ENCODE measurements at places on chromosomes 16 and 17.

DNA sequence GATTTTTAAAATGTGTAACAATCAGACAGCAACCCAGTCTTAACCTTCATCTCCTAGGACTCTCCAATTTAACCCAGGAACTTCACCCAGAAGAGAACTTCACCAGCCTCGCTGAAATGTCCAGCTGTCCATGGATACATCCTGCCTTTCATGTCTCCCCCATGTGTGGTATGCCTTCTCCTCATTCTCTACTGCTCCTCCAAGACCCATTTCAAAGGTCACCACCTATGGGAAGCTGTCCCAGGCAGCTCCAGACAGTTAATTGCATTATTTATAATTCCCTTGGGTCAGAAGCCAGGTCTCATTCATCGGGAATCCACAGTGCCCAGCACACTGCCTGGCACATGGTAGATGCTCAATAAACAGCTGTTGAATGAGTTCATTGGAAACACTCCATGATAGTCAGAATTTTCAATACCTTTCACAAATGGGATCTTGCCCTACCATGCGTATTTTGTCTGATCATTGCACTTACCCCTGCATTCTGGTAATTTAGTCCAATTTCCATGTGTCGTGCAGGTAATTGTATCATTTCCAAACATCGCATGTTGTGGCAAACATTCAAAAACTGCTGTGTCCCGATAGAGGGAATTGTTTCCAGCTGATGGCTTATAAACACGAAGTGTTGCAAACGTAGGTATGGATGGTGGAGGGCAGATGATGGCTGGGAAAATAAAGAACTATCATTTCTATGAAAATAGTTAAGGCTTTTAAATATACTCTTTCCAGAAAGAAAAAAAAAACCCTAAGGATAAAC is 9.0 kb downstream of the APOH start:
- DNase-seq = no peak

- no peak for DNase-seq
Observed at GRCh38 chr17:77281904-77282367, 141.2 kb downstream of the SEC14L1 start.

- no peak for DNase-seq
Observed at GRCh38 chr16:72850853-72851252, 197.1 kb downstream of the ZFHX3 start.

DNA sequence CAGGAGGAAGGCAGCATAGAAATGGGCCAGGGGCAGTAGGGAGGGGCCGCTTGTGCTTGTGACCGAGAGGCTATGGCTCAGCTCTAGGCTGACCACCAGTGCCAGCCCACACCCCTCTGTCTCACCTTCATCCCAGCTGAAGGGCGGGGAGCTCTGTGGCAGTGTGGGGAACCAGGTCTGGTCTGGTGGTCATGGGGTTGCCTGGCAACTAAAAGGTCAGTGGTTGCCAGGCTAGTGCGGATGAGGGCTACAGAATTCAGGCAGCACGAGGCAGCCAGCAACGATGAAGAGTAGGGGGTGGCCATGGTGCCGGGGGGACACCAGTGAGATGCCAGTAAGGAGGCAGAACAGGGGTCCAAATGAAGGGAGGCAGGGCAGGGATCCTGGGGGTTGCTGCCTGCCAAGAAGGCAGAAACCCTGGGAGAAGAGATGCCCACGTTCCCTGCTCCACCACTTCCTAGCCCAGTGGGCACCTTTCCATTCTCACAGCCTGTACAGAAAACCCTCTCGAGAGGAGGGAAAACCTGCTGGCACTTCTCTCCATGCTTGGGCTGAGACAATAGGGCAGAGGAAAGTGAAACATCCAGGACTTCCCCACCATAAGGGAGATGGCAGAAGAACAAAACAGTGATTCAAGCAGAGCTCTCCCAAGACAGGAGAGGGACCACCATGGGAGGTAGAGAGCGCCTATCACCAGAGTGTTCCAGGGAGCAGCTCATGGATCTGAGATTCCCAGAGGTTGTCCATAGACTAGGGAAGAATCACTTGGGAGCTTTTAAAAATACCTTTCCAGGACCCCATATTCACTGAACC is 39.7 kb downstream of the SRCIN1 start:
- no peak for DNase-seq

DNA sequence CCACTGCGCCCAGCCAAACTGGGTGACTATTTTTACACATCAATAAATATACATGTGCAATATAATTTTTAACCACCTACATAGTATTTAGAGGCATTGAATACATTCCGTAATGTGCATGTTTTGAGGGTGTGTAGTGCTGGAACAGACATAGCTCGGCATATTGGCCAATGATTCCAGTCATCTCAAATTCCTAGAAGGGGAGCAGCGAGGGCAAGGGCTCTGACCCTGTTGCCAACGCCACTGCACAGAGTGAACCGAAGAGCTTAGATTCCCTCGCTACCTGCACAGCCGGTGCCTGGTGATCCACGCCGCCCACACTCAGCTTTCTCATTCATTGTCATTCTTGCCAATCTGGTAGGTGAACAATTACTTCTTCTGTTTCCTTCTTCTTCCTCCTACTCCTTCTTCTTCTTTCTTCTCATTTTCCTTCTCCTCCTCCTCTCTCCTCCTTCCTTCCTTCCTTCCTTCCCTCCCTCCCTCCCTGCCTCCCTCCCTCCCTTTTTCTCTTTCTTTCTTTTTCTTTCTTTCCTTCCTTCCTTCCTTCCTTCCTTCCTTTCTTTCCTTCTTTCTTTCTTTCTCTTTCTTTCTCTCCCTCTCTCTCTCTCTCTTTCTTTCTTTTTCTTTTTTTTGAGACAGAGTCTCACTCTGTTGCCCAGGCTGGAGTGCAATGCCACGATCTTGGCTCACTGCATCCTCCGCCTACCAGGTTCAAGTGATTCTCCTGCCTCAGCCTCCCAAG is 26.3 kb upstream of the ATP2A3 start:
- DNase-seq = no peak

DNA sequence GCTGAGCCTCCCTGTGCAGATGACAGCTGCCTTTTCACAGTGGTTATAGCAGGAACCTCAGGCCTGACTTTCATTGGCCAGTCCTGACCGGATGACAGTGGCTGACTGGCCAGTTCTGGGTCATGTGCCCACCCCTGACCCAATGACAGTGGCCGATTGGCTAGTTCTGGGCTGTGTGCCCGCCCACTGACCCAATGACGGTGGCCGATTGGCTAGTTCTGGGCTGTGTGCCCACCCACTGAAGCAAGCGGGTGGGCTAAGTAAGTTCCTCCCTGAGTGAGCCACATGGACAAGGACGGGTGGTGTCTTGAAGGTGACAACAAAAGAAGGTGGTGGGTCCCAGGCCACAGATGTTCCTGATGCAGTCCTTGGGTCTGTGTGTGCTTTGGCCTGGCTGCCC is 9.5 kb downstream of the DEF8 start:
- peak; percentile 37 for DNase-seq

- DNase-seq = no peak
Observed at GRCh38 chr17:68319410-68320162, 28.3 kb downstream of the ARSG start.

DNA sequence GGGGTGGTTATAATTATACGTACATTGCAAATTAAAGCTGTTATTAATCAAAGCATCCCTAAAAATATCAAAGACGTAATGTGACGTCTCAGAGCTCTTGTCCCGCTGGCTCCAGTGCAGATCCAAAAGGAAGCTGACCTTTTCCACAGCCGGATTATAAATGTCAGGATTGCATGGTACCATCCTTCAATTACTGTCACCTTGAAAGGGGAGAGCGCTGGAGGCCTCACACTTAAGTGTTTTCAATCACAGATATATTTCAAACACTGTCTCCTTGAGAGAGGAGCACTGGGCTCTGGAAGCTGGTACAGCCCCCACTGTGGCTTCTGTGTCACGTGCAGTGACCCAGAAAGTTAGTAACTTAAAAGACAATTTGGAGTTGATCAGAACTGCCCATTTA is 94.2 kb downstream of the AIPL1 start:
- no peak for DNase-seq

DNA sequence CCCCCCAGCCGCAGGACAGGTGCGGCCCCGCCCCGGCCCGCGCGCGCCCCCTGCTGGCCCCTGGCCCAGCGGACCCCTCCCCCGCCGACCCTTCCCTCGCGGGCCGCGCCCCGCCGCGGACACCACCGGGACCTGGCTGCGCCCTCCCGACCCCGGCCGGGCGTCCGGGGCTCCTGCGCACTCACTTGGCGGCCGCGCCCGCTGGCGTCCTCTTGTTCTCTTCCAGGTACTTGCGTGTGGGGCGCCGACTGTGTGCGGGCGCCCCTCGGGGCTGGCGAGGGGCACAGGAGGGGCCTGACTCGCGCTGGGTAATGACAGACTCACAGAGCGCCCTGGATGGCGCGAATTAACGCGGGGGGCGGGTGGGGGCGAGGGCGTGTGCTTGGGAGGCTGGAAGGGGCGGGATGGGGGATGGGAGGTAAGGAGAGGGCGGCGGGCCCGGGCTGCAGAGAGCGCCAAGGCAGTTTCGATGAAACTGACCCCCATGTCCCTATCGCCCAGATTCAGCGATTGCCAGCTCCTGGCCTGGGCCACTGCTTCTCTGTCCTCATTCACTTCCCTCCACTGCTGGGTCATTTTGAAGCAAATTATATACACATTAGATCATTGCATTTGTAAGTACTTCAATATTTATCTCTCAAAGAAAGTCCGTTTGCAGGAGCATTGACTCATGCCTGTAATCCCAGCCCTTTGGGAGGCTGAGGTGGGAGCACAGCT is 445 bp upstream of the DBNDD1 start:
- DNase-seq = peak; percentile 46

DNA sequence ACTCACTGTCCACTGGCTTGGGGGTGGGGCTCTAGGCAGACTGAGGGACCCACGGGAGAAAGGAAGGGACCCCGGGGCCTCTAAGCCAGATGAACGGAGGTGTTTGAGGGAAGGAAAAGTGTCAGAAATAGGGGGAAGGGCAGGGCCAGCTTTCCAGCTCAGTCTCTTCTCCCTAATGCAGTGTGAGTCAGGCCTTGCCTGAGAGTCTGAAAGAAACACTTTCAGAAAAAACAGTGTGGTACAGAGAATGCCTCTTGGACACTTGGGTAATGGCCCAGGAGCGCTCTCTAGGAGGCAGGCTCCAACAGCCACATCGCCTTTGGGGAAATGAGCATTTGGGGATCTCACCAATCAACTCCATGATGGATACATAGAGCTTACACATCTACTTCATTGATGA is 46.9 kb downstream of the NDEL1 start:
- DNase-seq = no peak

GRCh38 chr16:11781773-11782172 is 15.3 kb downstream of the ZC3H7A start:
- DNase-seq = peak; percentile 78

- DNase-seq = no peak
Observed at GRCh38 chr17:62919388-62919787, 46.6 kb upstream of the TANC2 start.

DNA sequence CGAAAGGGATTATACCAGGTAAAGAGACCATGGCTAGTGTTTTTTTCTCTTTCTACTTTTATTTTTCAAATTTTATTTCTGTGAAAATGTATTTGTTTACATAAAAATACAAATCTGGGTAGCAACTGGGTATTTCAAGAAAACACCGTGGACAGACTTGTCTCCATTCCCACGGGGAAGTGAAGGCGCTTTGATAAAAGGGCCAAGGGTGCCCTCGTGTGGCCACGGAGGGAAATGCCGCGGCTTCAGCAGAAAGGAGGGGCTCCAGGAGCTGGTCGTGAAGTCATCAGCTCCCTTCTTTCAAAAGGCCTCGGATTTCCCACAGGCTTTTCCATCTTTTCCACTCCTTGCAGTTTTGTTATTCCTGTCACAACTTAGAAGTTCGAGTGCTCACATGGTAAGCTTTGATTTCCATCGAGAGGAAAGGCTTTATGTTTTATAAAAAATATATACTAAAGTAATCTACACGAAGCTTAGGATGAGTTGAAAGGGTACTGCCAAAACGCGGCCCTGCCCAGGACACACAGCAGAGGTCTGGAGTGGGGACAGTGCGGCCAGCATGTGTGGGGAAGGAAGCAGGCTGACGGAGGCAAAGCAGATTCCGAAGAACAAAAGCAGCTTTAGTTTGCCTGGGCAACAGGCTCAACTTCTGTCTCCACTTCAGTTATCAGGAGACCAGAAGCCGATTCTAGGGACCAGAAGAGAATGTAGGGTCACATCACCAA is 15.3 kb upstream of the MNT start:
- DNase-seq = peak; percentile 89

GRCh38 chr16:11057711-11058345 is 113.5 kb downstream of the CLEC16A start:
- no peak for DNase-seq

DNA sequence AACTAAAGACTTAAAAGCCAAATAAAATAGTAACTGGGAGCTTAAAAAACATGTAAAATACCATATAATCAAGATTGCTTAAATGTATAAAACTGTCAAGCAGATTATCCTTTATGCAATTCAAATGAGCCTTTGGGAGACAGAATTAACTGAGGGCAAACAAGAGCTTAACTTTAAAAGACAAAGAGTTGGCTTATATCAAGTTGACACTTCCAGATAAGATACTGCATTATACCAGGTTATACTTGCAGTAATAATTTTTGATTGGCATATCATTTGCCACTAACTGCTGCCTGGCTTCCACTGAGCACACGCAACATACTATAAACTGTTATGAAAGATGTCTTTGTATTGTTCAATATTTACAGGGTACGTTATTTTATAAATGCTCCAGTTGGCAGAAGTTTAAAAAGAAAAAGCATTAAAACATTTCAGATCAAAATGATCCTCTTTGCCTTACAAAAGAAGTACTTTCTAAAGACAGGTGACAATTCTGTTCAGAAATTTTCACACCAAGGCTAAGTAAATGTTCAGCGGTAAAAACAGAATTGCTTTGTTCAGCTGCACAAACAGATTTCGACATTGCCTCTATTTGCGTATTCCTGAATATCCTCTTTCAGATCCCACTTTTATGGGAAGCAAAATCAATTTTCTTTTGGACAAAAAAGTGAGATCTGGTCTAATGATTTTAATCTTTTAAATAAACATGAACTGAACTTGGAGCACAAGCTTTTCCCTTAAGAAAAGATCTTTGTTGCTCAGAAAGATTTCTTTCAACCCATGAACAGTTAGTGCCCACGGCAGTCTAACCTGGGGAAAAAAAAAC is 50.7 kb downstream of the TOX3 start:
- no peak for DNase-seq

DNA sequence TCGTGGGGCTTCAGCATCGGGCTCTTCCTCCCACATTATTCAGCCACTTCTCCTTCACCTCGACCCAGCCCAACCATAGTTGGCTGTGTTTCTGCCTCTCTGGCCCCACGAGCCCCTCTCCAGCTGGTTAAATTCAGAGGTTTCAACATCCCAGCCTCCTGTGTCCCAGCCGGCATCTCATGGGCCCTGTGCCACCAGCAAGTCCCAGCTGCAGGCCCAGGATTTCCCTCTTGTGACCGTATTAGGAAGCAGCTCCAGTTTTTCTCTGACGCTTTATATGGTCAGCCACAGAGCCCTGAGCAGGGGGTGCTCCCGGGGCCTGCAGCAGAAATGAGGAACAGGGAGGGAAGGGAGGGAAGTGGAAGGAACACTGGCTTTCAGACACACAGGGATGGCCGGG is 27.4 kb downstream of the MYH11 start:
- DNase-seq = peak; percentile 44

DNA sequence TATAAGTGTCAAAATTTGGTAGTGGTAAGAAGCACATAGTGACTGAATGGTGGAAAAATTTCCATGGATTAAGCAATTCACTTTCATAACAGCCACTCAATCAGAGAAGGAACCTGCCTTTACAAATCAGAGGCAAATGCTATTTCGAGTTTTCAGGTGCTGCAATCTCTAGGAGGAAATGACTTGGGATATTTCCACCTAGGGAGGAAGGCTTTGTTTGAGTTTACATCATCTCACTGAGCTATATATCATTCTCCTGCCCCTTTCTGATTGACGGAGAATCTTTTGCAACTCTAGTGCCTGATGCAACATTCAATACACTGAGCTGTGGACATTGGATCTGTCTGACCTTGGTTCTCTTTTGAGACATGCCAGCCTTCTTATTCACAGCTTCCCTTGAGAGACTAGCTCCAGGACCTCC is 26.3 kb downstream of the MARCHF10 start:
- no peak for DNase-seq
